ENCODE measurements at places on chromosomes 2 and 18.
A peak's percentile ranks its signal among the peaks of the same experiment; 100 is the strongest.

DNA sequence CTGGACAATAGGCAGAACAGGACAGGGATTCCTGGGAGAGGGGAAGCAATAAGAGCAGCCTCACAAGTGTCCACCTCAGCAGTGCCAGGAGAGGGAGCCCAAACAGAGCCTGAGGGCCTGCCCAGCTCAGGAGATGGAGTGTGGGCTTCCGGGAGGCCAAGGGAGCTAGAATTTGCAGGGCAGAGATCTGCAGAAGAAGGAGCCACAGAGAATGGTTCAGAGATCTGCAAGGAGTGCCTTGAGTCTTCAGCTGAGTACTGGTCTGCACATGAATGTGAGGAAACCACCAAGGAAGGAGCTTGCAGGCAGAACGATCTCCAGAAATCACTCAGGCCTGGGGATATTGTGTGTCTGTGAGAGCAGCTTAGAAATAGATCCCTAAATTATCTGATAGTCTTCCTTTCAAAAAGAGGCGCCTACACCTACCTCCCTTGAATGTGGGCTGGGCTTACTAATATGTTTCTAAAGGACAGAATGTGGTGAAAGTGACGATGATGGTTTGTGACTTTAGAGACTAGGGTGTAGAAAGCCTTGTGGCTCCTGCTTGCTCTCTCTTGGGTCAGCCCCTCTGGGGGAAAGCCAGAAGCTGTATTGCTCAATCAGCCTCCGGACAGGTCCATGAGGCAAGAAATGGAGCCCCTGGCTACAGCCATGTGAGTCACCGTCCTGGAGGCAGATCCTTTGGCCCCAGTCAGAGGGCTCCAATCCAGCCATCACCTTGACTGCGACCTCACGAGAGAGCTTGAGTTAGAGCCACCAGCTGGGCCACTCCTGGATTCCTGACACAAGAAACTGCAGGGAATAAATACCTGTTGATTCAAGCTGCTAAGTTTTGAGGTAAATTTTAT is 7.6 kb upstream of the LPIN1 start:
- DNase-seq: peak; percentile 62

DNA sequence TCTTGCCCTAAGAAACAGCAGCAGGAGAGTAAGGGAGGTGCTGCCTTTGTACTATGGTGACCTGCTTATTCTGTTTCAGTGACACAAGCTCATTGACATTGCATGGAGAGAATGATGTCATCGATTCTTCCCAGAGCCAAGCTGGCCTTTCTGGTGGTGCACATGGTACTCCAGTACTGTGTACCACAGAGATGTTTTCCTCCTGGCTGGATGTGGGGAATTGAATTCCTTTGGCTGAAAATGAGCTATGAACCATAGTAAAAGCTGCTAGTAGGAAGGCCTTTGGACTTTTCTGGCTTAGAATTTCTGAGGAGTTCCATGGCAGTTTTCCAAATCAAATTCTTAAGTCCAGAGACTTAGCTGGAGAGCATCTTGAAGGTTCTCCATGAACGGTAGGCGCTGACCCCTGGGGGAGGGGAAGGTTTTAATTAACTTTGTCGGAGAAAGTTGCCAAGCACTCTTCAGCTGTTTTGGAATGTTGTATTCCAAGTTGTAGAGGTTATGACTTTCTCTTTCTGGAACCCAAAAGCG is 17.1 kb upstream of the B3GNT2 start:
- no peak for DNase-seq

GRCh38 chr2:236969767-236970655 is 115.7 kb upstream of the COPS8 start:
- peak; percentile 28 for DNase-seq

- DNase-seq: peak; percentile 37
Observed at GRCh38 chr2:27889774-27890145, 427 bp downstream of the RBKS start.

DNA sequence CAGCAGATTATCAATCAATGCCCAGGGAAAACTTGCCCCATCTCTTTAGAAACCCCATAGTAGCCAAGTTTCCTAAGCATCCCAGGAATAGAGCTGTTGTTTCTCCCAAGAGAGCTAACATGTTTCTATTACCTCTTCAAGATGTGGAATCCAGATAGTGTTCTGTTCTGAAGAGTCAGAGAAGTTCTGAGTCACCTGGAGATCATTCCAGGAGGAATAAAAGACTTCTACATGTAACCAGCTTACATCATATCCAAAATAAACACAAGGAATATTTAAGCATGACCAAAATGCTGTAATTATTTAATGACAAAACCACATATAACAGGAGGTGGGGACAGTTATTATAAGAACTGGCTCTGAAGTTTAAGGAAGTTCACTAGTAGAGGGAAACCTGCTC is 51.0 kb upstream of the GORASP2 start:
- DNase-seq: no peak

DNA sequence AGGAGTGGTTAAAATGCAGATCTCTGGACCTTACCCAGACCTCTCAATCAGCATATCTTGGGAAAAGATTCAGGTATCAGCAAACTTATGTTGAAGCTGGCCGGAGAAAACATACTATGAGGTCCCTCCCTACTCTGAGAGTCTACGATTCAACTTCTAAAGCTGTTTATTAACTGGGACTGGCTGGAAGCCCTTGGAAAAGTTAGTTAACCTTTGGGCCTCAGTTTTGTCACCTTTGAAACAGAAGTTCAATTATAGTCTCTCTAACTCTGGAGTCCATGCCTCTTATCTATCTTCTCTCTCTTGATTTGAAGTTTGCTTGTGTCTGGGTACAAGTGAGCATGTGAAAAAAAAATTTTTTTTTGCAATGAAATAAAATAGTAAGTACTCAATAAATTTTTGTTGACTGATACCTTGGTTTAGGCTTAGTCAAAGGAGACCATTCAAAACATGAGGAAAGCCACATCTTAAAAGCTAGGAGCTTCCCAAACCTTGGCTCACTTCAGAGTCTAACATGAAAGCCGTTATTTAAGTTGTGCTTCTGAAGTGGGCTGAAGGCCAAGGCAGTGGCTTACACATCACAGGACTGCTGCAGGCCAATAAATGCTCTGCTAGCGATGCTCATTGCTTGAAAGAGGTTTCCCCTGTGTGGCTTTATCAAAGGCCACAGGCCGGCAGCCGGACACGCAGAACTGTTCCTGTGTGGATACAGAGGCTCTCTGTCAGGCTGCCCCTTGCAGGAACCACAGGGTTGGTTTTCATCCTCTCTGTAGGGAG is 110.6 kb upstream of the FAM136A start:
- DNase-seq: no peak

DNA sequence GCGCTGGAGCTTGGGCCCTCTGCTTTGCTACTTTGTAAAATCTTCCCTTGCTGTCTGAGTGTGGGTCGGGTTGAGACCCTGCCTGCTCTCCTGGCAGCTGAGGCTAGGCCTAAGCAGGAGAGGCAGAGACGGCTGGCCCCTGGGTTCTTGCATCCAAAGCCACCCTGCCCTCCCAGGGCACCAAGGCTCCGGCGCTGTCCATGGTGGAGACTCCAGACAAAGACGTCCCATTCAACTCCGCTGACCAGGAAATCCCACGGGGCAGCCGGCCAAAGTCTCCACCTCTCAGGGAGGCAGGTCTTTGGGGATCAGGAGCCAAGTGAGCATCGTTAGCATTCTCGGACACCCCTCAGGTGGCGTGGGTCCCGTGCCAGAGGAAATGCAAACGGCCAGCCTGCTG is 2.6 kb upstream of the PRLH start:
- no peak for DNase-seq

DNA sequence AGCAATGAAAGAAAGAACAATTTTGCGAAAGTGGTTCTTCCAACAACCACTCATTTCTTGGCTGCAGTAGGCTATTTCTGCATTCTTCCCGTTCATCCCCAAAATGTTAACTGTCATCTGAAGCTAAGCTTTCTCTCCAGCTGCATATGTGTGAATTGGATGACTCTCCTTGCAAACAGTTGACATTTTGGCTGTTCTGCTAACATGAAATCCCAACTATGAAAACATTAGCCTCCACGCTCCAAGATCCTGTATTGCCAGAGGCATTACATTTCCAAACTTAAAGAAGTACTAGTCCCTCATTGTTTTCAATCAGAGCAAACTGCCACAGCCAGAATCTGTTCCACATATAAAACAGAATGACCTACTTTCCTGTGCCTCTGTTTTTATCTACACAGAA is 88.5 kb downstream of the TGIF1 start:
- no peak for DNase-seq

- no peak for DNase-seq
Observed at GRCh38 chr2:198762441-198762840, 695.3 kb downstream of the SATB2 start.

GRCh38 chr2:215071676-215072075 is 66.8 kb downstream of the ABCA12 start:
- no peak for DNase-seq

DNA sequence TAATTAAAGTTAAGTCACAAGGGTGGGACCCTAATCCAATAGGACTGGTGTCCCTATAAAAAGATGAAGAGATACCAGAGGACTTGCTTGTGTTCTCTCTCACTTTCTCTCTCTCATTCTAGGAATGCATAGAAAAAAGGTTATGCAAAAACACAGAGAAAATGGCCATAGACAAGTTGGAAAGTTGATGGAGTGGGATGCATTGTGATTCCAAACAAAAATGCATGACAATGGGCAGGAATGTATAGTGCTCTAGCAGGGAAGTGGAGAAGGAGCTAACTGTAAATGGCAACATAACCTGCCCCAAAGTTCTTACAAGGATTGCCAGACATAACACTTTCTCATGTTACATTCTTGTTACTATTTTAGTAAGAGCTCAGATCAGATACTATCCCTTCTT is 301.6 kb upstream of the LRATD1 start:
- DNase-seq: no peak

DNA sequence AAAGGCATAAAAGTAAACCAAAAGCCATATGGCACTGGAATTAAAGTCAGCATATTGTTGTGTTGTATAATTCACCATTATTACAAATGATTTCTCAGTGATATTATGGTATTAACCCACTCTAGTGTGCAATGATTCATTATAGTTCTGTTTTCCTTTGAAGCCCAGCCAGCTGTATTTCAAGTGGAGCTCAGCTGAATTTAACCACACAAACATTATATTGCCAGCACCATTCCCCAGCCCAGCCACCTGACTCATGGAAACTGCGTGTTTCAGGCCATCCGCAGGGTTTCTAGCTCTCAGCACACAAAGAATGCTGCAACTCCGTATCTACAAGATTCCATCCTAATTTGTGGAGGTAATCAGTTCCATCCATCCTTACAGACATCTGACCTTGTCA is 166.8 kb upstream of the CHAC2 start:
- DNase-seq: no peak

- DNase-seq: no peak
Observed at GRCh38 chr2:235855011-235855410, 313.2 kb downstream of the GBX2 start.

DNA sequence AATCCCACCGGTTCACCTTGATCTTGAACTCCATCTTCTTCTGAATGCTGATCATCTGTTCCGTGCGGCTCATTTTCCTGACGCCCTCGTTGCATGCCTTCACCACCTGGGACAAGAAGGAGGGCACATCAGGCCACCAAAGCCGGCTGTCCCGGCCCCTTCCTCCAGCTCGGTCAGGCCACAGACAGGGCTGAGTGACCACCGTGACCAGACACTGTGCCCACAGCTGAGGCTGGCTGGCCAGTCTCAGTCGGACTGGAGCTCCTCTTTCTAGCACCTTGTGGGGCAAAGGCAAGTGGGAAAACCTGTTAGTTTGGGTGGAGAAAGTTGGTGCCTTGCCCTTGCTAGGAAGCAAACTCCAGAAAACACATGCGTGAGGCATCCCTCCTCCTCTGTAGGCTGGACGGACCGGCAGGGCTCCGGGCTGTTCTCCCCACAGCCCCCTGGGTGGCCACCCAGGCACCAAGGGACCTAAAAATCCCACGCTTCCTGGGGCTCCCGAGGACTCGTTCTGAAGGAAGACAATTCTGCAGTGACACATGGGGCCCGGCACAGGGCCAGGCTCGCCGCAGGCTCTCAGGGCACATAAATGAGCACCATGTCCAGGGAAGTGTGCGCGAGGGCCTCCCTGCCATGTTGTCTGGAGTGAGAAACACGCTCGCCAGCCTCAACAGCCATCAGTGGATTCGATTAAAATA is 15.3 kb downstream of the SNORC start:
- DNase-seq: no peak

GRCh38 chr2:631741-632140 is 45.5 kb downstream of the TMEM18 start:
- DNase-seq: no peak

DNA sequence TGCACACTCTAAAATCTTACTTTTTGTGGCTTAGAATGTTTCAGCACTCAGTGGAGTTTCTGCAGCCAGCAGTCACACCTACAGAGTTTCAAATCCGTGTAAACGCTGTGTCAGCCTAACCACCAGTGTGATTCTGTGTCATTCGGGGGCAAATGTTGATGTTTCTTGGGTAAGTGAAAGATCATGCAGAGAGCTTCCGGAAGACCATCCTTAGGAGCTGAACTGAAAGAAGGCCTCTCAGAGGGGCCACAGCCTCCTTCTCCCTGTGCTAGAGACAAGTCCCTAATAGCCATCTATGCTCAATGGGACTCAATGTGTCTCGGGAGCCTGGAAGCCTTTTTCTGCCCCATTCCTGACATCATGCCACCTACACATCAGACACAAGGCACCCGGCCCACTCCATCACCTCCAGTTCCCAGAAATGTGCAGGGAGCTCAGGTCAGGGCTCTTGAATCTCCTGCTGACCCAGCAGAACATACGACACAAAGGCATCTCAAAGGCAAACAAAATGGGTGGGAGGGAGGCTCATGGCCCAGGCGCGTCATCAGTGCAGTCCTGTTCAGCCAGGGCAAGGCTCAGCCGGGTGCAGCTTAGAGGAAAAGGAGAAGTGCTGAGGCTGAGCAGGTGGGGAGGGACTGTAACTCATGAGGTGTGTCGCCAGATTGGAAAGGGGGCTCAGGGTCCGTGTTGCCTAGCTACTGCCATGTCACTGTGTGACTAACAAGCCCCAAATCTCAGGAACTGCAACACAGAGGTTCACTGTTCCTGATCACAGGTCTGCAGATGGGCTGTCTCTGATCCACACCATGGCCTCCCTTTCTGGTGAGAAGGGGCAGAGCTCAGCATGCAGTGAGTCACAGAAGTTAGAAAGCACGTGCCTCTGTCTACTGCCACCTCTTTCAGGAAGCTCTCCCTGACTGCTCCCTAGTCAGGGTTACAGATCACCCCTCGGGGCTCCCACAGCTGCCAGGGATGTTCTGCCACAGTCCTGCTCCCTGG is 82.0 kb downstream of the SMAD7 start:
- peak; percentile 37 for DNase-seq

DNA sequence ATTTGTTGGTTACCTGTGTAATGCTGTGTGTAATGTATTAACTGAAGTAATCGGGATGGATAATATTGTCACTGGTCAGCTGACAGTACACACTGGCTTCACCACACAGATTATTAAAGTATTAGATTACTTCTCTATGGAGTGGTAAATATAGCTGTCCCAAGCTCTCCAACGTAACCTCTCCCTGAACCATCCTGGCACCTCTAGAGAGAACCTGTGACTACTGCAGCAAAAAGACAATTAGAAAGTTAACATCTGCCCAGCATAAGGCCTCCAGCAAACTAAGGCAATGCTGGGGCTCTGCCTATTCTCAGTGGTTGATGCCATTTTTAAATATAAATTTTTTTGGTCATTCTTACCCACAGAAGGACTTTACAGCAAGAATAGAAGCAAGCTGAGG is 351.3 kb downstream of the GPD2 start:
- no peak for DNase-seq

GRCh38 chr2:231270221-231271114 is 72.0 kb downstream of the ARMC9 start:
- no peak for DNase-seq
